ENCODE measurements at places on chromosomes 16 and 17.

GRCh38 chr17:78717431-78717980 lies 64.6 kb downstream of the CYTH1 start:
- DNase-seq = peak; percentile 55

GRCh38 chr16:50096791-50097190 lies 31.0 kb downstream of the HEATR3 start:
- no peak for DNase-seq

DNA sequence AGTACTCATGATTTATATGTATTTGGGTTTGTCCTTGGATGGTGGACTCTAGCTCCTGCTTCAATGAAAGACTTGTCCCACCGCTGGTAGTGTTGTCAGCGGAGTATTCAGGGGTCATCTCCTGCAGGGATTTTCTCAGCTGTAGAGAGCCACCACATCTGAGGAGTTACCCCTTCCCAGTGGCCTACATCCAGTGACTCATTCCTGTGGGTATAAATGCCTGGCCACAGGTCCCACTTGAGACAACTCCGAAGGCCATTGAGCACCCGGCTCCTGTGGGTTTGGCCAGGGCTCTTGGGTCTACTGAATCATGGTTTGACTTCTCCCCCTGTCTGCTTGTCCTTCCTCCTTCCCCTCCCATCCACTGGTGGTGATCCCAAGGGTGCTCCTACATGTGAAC lies 34.6 kb upstream of the WSB1 start:
- DNase-seq = no peak

DNA sequence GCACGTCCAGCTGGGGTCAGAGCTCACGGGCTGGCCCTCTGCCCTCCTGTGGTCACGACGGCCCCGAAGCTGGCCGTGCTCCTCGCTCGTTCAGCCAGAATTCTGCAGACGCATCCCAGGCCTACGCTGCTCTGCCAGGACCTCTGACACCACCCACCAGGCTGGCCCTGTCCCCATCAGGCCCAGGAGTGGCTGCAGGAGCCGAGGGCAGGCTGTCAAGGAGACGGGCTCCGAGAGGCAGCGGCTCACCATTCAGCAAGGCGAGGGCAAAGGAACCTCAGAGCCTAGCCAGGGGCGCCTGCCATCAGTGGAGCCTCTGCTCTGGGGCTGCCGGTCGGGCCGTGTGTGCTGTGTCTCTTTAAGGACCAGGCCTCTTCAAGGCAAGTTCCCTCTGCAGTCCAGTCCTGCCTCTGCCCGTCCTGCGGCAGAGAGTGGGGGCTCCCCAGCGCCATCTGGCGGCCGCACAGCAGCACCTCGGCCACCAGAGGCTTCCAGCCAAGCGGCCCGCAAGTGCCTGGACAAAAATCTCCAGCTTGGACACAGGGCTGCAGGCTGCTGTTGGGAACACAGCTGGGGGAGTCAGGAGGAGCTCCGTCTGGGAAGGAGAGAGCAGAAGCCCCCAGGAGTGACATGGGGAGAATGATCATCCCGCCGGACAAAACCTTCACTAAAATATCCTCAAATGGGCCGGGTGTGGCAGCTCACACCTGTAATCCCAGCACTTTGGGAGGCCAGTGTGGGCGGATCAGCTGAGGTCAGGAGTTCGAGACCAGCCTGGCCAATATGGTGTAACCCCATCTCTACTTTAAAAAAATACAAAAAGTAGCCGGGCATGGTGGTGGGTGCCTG lies 7.4 kb upstream of the ABR start:
- peak; percentile 43 for DNase-seq

DNA sequence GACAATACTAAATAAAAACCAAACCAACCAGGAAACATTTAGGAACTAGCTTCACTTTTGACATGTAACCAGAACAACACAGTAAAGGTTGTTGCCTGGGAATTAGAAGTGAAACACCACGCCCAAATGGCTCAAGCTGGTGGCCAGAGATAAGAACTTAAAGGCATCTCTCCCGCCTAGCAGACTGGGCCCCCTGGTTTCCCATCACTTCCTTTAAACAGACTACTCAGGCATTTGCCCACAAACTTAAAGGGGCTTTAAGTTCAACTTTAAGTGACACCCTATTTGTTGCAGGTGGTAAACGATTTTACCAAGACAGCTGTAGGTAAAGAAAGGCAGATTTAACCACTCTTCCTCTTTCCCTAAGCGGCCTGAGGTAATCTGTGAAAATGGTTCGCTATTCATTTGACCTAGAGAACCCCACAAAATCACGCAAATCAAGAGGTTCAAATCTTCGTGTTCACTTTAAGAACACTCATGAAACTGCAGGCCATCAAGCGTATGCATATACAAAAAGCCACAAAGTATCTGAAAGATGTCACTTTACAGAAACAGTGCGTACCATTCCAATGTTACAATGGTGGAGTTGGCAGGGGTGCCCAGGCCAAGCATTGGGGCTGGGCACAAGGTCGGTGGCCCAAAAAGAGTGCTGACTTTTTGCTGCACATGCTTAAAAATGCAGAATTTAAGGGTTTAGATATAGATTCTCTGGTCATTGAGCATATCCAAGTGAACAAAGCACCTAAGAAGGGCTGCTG lies 40.8 kb upstream of the BPTF start:
- DNase-seq = no peak

Measured in NCI-H187 (cell line).